Stimulated activated CD4-positive, alpha-beta T cell treated with anti-CD3 and anti-CD28 coated beads, Interleukin-15, amount 100 ng/mL, for 24 hours (primary cell): ENCODE measurements at places on chromosomes 5 and 9.

- no peak for DNase-seq
Observed at GRCh38 chr5:106113922-106114321, 1556.8 kb downstream of the EFNA5 start.

GRCh38 chr5:171725205-171725601 is 60.4 kb upstream of the SMIM23 start:
- DNase-seq = no peak

DNA sequence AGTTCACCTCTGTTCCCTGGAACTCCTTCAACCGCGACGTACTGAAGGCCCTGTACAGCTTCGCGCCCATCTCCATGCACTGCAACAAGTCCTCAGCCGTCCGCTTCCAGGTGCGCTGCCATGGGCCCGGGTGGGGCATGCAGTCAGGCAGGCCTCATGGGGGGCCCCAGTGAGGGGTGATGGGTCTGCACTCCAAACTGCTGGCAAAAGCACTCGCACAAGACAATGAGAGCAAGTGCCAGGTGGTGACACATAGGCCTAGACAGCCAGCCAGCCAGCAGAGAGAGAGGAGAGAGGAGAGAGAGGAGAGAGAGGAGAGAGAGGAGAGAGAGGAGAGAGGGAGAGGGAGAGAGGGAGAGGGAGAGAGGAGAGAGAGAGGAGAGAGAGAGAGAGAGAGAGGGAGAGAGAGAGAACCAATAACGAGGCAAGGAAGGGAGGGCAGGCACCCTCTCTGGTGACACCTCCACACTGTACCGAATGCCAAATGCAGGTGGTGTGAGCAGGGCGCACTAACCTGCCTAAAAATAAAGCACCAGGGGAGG is 21.0 kb downstream of the DBH start:
- DNase-seq = no peak

- no peak for DNase-seq
Observed at GRCh38 chr5:66796305-66797292, 200.4 kb downstream of the MAST4 start.

GRCh38 chr9:37198039-37198729 is 77.8 kb downstream of the ZCCHC7 start:
- DNase-seq = no peak

- no peak for DNase-seq
Observed at GRCh38 chr9:113989017-113989713, 88.9 kb downstream of the AMBP start.

DNA sequence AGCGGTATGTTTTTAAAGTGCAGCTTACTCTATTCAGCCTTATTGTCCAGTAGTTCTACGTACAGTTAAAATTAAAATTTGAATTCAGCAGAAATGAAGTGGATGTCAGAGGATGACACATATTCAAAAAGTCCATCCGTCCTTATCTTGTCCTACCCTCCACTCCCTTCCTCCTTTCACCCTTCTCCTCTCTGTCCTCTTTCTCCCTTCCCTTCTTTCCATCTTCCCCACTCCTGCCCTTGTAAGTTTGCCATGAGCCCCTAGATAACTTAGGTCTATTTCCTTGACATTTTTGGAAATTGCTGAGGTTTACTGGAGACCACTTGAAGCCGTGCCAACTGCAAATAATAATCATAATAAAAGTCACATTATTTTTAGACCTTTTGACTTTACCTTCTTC is 67.6 kb downstream of the TRIO start:
- no peak for DNase-seq

DNA sequence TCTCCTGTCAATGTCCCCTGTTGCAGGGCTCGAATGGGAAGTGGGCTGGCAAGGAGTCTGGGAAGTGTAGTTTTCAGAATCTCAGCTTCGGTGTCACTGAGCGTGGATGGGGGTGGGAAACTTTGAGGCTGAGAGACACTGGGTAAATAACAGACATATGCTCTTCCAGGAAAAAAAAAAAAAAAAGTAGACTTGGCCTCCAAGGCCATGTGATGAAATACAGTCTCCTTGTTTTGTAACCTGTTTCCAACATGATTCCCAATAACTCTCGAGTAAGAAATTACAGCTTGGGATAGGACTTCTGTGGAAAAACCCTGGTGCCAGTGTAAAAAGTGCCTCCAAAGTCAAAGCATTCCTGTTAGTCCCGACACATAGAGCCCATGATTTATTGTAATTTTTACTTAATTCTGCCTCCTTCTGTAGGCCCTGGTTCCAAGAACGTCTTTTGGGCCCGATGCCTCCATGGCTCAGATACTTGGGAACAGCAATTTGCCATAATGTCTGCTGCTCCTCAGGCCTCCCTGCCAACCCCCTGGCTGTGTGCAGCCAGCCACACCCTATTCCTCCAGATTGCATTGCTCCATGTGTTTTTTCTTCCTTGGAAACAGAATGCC is 119.5 kb upstream of the TNC start:
- no peak for DNase-seq

GRCh38 chr5:62182802-62183201 is 123.2 kb upstream of the KIF2A start:
- DNase-seq = no peak

DNA sequence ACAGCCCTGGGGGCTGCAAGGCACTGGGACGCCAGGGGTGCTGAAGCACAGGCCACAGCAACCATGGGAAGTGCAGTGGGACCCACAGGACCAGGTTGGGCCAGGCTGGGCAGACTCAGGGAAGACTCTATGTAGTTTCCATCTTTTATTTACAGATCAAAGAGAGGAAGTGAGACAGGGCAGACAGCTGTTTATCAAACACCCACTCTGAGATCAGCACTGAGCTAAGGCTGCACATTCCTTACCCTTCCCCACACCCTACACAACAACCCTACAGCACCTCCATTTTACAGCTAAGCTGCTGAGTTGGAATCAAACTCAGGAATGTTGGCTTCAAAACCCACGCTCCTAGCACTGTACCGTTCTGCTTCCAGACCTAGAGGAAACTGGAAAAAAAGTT is 19.8 kb downstream of the BARHL1 start:
- no peak for DNase-seq

- DNase-seq = no peak
Observed at GRCh38 chr5:23396346-23396745, 111.1 kb upstream of the PRDM9 start.

DNA sequence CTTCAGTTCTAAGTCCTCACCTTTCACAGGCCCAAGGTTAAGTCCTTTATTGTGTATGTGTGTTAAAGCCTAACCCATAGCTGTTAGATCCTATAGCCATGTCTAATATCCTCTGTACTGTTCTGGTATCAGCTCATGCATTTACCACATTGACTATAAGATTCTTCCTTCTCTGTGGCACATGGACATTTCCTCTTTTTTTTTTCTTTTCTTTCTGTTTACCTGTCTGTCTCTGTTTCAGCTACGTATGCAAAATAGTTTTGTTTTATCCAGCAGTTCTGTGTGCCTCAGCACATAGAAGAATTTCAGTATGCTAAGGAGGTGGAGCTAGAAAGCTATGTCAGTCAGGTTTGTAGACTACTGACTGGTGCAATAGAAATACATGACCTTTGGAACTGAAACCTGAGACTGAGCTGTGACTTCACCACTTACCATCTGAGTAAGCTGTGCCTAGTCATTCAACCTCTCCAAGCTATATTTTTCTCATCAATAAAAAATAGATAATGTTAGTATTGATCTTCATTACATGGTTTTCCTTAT is 155.6 kb upstream of the VLDLR start:
- no peak for DNase-seq

DNA sequence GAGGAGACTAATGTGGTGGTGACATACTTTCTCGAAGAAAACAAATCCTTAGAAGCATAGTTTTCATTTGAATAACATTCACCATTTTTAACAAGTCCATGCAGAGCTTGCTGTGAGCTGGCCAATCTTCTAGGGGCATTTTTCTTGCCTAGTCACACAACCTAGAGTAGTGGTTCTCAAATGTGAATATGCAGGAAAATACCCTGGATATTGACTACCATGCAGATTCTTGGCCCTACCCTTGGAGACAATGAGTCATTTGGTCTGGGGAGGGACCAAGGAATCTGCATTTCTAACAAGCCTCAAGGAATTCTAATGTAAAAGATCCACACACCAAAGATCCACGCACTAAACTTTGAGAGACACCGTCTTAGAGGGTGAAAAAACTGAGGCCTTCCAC is 23.5 kb downstream of the GDNF start:
- DNase-seq = no peak

DNA sequence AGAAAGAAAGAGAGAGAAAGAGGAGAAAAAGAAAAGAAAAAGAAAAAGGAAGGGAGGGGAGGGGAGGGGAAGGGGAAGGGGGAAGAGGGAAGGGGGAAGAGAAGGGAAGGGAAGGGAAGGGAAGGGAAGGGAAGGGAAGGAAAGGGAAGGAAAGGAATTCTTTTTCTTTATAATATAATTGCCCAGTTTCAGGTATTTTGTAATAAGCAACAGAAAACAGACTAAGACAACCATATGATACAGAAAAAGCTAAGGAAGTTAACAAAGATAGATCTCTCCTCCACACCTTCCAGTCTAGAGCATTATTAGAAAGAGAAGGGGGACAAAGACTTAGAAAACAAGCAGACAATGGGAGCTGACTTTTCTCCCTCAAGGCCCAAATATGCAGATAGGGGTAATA is 31.0 kb downstream of the MEIKIN start:
- no peak for DNase-seq

DNA sequence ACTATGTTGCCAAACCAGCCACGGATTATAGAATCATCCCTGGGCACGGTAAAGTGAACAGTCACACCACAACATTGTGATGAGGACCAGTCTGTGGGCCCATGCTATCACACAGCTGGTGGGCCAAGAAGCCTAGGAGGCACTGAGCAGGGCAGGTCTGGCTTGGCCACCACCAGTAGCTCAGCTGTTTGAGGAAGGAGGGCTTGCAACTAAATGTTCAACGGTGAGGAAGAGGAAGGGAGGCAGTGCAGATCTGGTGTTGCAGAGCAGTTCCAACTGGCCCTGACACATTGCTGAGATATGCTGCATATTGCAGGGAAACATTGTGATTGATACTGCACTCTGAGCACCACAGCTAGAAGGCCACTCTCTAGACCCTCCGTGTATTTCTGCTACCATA is 77.9 kb upstream of the ATG10 start:
- no peak for DNase-seq

DNA sequence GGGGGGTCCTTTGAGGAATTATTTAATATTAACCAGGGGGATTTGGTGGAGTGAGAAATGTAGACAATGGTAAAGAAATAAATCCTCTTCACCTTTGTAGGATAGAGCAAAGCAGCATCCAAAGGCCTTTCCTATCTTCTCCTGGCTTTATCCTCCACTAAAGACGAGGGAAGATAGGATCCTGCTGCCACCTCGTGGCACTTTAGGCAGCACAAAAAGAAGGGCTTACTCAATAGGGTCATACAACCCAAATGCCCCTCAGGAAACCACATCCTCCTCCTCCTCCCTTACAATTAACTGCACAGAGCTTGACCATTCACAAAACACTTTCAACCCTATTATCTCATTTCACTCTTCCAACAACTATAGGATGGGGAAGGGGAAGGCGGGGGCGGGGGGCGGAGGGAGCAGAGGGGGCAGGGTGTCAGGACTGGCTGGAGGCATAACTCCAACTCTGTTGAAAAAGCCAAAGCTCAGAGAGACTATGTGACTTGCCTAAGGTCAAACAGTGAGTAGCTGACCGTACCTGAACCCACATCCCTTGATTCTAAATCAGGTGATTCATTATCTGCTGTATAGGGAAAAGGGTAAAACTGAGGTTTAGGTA is 45.4 kb upstream of the MYOT start:
- DNase-seq = no peak

DNA sequence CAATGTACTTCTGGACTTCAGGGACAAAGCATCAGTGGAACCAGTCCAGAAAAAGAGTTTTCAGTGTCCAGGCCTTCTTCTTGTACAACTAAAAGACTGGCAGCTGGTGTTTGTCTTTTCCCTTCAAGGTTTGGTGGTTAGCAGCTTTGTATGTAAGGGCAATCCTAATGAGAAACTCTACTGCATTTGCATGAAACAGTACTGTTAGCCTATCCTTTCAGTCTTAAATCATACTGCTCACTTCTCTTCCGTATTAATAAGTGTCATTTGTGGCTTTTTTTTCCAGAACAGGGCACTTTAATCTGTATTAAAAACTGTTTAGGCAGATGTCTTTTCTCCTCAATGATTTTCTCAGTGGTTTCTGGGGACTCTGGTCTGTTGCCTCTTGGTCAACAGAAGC is 48.9 kb downstream of the FAM174A start:
- no peak for DNase-seq

DNA sequence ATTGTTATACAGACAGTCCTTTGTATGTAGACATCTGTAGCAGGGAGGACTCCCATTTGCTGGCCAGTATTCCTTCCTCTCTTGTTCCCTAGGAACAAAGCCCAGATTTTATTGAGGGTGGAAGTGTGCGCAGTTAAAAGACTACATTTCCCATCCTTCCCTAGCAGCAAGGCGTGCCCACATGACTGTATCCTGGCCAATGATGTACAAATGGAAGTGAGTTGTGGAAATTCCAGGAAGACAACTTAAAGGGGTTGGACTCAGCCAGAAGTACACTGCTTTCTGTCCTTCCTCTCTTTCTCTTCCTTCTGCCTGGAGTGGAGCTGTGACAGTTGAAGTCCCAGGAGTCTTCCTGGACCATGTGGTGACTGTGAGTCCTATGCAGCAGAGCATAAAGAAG is 89.0 kb downstream of the HRH2 start:
- no peak for DNase-seq

- no peak for DNase-seq
Observed at GRCh38 chr9:36154331-36154952, 14.7 kb upstream of the CCIN start.

- DNase-seq = no peak
Observed at GRCh38 chr5:169095410-169095960, 205.5 kb downstream of the SLIT3 start.

- no peak for DNase-seq
Observed at GRCh38 chr5:103620851-103621547, 58.4 kb upstream of the NUDT12 start.

DNA sequence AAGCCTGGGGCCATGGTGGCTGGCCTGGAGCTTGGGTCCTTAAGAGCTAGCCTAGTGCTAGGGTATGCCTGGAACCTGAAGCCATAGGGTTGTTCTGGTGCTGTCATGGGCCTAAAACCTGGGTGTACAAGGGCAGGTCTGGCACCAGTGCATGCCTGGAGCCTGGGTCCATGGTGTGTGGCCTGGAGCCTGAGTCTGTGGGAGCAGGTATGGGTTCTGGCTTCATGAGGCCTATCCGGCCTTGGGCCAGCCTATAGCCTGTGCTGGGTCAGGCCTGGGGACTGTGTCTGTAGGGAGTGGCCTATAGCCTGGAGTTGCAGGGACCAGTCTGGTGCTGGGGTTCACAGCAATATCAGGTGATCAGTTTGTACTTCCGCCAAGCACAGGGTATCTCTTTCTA is 347.2 kb upstream of the MEF2C start:
- no peak for DNase-seq
